Natural killer cell treated with Interleukin-12 subunit alpha and Interleukin-12 subunit beta and Interleukin-15 and Interleukin-18, amount 100 ng/mL, for 72 hours (primary cell): ENCODE measurements at places on chromosomes 5 and 9.

- H3K4me1 ChIP-seq: no peaks in the 10 kb centered on the region
- DNase-seq: no peak
Observed at GRCh38 chr9:75431375-75431774, 343.1 kb downstream of the OSTF1 start.

- H3K4me3 ChIP-seq: peak overlapping the region; percentile 56
- no peak for DNase-seq
- H3K27me3 ChIP-seq: peaks cover 10% of the 10 kb centered on the region
- no peaks in the 10 kb centered on the region for H3K36me3 ChIP-seq
- H3K4me1 ChIP-seq: peaks cover 10% of the 10 kb centered on the region
Observed at GRCh38 chr9:137299938-137300337, 2.1 kb downstream of the NRARP start.

DNA sequence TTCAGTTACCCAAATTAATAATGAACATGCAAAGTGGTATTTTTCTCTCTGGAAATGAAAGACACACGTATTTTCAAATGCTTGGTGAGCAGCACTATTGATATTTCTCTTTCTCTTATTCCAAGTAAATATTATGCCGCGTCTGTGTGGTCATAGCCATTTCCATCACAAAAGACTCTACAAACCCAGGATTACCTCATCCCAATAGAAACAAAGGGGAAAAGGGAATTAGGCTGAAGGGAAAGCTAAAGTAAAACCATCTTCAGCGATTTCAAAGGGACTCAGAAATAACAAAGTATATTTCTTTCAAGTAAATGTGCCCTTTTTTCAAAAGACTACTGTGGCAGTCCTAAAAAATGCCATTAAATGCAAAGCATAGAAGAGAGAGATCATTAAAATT is 62.0 kb upstream of the FST start:
- H3K27me3 ChIP-seq: peaks cover 10% of the 10 kb centered on the region
- H3K4me1 ChIP-seq: no peaks in the 10 kb centered on the region
- DNase-seq: no peak

- no peaks in the 10 kb centered on the region for H3K36me3 ChIP-seq
- H3K27me3 ChIP-seq: peaks cover 10% of the 10 kb centered on the region
- H3K4me3 ChIP-seq: no peak overlapping the region
- no peaks in the 10 kb centered on the region for H3K4me1 ChIP-seq
Observed at GRCh38 chr9:88628811-88629210, 93.8 kb downstream of the NXNL2 start.

- H3K27ac ChIP-seq: no peak overlapping the region
- no peaks in the 10 kb centered on the region for H3K27me3 ChIP-seq
- no peak for DNase-seq
- H3K36me3 ChIP-seq: no peaks in the 10 kb centered on the region
Observed at GRCh38 chr5:33091571-33092363, 349.0 kb upstream of the TARS1 start.

DNA sequence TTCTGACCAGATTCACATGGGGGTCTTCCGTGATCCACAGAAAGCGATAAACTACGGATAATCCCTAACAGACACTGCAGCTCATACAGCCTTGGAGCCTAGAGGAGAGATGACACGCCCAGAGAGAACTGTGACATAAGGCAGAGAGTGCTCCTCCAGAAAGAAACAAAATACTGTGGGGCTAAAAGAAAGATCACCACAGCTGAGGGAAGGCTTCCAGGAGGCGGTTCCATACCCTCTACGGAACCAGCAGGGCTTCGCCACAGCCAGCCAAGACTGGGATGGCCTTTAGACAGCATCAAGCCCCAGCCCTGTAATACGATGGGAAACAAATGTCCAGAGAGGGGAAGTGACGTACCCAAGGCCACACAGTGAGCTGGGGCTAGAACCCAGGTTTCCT is 19.3 kb downstream of the GPX3 start:
- H3K27ac ChIP-seq: no peak overlapping the region
- H3K27me3 ChIP-seq: no peaks in the 10 kb centered on the region
- H3K36me3 ChIP-seq: peaks cover 9% of the 10 kb centered on the region
- H3K4me1 ChIP-seq: peaks cover 8% of the 10 kb centered on the region

DNA sequence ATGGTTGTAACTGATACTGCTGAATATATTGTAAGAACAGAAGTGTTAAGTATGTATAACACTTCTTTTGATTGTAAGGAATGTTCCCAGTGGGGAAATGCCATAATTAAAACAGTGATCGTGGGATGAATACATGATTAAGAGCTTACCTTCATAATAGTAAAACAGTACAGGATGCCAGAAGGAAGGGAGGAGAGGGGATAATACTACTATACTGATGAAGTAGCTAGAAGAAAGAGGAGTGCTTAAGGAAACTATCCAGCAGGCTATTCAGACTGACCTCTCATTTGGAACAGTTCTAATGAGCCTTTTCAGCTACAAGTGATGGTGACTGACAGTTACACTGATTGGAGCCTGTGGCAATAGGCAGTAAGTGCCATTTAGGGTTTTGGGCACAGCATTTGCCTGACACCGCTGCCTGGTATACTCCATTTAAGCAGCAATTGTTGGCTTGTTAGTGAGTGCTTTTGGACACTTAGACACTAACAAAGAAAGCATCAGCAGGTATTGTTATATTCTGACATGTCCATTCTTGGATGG is 33.8 kb upstream of the KDM4C start:
- no peak overlapping the region for H3K4me3 ChIP-seq
- no peaks in the 10 kb centered on the region for H3K4me1 ChIP-seq
- peaks cover 5% of the 10 kb centered on the region for H3K27me3 ChIP-seq
- no peaks in the 10 kb centered on the region for H3K36me3 ChIP-seq
- H3K27ac ChIP-seq: no peak overlapping the region
- DNase-seq: no peak

DNA sequence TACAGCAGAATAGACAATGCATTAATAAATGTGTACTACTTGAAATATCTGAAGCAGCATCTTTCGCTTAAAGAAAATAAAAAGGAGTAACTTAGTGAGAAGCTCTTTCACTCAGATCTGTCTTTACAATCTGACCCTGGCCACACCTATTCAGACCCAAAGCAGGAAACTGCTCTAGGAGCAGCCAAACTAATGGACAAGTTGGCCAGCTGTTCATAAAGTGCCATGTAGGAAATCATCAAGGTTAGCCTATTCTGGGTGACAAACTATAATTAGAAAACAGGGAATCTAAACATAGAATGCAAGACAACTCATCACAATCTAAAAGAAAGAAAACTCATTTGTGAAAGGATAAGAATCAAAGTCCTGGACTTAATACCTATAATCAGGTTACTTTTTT is 101.3 kb downstream of the AGTPBP1 start:
- H3K27ac ChIP-seq: no peak overlapping the region
- H3K27me3 ChIP-seq: no peaks in the 10 kb centered on the region
- DNase-seq: no peak
- H3K4me3 ChIP-seq: no peak overlapping the region

DNA sequence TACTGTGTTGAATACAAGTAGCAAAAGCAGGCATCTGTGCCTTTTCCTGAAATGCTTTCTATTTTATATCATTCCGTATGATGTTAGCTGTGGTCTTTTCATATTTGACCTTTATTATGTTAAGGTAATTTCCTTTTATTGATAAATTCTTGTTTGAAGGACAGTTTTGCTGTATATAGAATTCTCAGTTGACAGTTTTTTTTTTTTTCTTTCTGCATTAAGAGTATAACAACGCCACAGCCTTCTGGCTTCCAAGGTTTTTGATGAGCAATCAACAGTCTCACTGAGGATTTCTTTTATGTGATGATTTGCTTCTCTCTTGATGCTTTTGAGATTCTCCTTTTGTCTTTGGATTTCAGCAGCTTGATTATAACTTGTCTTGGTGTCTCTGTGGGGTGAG is 23.6 kb downstream of the ZNF483 start:
- DNase-seq: no peak
- no peaks in the 10 kb centered on the region for H3K4me1 ChIP-seq
- H3K4me3 ChIP-seq: no peak overlapping the region
- no peak overlapping the region for H3K27ac ChIP-seq
- peaks cover 58% of the 10 kb centered on the region for H3K36me3 ChIP-seq

- no peaks in the 10 kb centered on the region for H3K4me1 ChIP-seq
- no peaks in the 10 kb centered on the region for H3K36me3 ChIP-seq
- no peak overlapping the region for H3K27ac ChIP-seq
Observed at GRCh38 chr5:106380736-106381135, 1290.0 kb downstream of the EFNA5 start.

DNA sequence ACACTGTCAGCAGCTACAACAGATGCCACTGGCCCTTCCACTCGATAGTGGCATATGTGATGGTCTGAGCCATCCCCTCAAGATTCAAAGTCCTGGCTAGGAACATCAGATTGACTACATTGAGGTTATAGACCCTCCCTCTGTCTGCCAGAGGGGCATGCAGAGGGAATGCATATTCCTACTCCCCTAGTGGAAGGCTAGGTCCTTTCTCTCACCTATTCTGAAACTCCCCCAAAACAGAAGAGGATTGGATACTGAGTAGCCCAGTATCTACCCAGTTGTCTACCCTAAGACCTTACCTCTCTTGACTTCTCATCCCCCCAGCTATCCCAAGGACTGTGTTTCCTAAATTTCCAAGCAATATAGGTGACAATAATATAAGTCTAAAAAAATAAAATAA is 78.5 kb upstream of the PDE4D start:
- H3K4me3 ChIP-seq: no peak overlapping the region
- no peaks in the 10 kb centered on the region for H3K27me3 ChIP-seq
- no peaks in the 10 kb centered on the region for H3K36me3 ChIP-seq
- DNase-seq: no peak

DNA sequence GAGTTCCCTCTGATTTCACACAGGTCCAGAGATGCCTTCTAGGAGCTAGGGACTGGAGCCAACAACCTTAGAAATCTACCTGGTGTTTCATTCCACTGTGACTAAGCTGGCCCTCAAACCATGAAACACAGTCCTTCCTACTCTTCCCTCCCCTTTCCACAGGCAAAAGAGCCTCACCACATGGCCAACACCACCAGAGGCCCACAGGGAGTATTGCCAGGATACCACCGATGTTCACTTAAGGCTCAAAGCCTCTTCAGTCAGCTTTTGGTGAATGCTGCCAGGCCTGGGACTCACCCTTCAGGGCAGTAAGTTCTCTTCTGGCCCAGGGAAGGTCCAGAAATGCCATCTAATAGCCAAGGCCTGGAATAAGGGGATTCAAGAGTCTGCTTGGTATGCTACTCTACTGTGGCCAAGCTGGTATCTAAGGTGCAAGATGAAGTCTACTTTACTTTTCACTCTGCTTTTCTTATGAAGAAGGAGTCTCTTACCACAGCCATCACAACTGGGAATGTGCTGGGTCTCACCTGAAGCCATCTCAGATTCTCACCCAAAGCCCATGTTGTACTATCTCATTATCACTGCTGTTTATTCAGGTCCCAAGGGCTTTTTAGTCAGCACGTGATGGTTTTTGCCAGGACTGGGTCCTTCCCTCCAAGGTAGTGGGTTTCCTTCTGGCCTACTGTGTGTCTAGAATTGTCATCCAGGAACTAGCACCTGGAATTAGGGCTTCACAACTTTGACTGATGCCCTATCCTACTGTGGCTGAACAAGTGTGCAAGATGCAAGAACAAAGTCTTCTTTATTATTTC is 1018.4 kb downstream of the TAF11L14 start:
- no peak overlapping the region for H3K4me3 ChIP-seq
- no peaks in the 10 kb centered on the region for H3K27me3 ChIP-seq
- H3K4me1 ChIP-seq: no peaks in the 10 kb centered on the region
- H3K36me3 ChIP-seq: peaks cover 16% of the 10 kb centered on the region
- DNase-seq: no peak
- no peak overlapping the region for H3K27ac ChIP-seq

- peaks cover 4% of the 10 kb centered on the region for H3K36me3 ChIP-seq
- H3K4me3 ChIP-seq: no peak overlapping the region
- no peak overlapping the region for H3K27ac ChIP-seq
- no peaks in the 10 kb centered on the region for H3K27me3 ChIP-seq
- no peaks in the 10 kb centered on the region for H3K4me1 ChIP-seq
- DNase-seq: no peak
Observed at GRCh38 chr9:9246726-9247125, 1366.1 kb downstream of the PTPRD start.

DNA sequence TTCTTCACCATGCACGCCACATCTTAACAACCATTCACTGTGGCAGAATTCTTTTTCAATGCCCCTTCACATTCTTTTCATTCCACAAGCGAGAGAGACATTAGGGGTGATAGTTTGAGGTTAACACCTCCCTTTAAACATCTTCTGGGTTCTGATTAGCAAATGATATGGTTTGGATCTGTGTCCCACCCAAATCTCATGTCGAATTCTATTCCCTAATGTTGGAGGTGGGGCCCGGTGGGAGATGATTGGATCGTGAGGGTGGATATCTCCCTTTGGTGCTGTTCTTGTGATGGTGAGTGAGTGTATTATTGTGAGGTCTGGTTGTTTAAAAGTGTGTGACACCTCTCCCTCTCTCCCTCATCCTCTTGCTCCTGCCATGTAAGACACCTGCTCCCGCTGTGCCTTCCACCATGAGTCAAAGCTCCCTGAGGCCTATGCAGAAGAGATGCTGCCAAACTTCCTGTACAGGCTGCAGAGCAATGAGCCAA is 46.1 kb upstream of the RAI14 start:
- no peaks in the 10 kb centered on the region for H3K4me1 ChIP-seq
- H3K27me3 ChIP-seq: peaks cover 9% of the 10 kb centered on the region
- H3K4me3 ChIP-seq: no peak overlapping the region
- DNase-seq: no peak

GRCh38 chr5:104754311-104754995 is 1191.9 kb upstream of the NUDT12 start:
- no peak overlapping the region for H3K4me3 ChIP-seq
- no peaks in the 10 kb centered on the region for H3K36me3 ChIP-seq
- no peak for DNase-seq
- H3K27ac ChIP-seq: no peak overlapping the region

- H3K4me3 ChIP-seq: no peak overlapping the region
- H3K27me3 ChIP-seq: no peaks in the 10 kb centered on the region
- no peak overlapping the region for H3K27ac ChIP-seq
- DNase-seq: peak; percentile 64
- H3K36me3 ChIP-seq: no peaks in the 10 kb centered on the region
- H3K4me1 ChIP-seq: no peaks in the 10 kb centered on the region
Observed at GRCh38 chr9:75238311-75238976, 150.1 kb downstream of the OSTF1 start.

- no peak overlapping the region for H3K27ac ChIP-seq
- no peak for DNase-seq
- no peaks in the 10 kb centered on the region for H3K4me1 ChIP-seq
- H3K36me3 ChIP-seq: no peaks in the 10 kb centered on the region
- no peak overlapping the region for H3K4me3 ChIP-seq
Observed at GRCh38 chr9:126698756-126699155, 85.0 kb downstream of the LMX1B start.
